ENCODE measurements at places on chromosomes 5 and 9. TPM values are rescaled to one million over a fixed set of nuclear protein-coding genes. Genes with fewer than 3 reads are reported as not detected.

Gene PCDHGA9
- total RNA-seq, result 6.2 TPM

Gene TMEM252
- not detected for total RNA-seq

Gene CDHR2
- total RNA-seq, result not detected

Gene PAM
- total RNA-seq, result 125 TPM

Gene WDR31
- 1.3 TPM for total RNA-seq

Gene IL17B
- total RNA-seq, result 0.72 TPM

Gene PRR7
- 8.6 TPM for total RNA-seq

Gene NME5
- total RNA-seq, result not detected

Gene AGXT2
- not detected for total RNA-seq

Gene RIMOC1
- 27.8 TPM for total RNA-seq

Gene OCLN
- total RNA-seq, result 1.3 TPM

Gene CCDC112
- total RNA-seq, result 6.1 TPM

Gene ASPN
- 0.44 TPM for total RNA-seq

Gene PCDHGC4
- total RNA-seq, result 5.0 TPM
